CD4-positive, alpha-beta T cell treated with Interleukin-4 for 1 hour (primary cell): ENCODE measurements at places on chromosomes 11 and 22.

DNA sequence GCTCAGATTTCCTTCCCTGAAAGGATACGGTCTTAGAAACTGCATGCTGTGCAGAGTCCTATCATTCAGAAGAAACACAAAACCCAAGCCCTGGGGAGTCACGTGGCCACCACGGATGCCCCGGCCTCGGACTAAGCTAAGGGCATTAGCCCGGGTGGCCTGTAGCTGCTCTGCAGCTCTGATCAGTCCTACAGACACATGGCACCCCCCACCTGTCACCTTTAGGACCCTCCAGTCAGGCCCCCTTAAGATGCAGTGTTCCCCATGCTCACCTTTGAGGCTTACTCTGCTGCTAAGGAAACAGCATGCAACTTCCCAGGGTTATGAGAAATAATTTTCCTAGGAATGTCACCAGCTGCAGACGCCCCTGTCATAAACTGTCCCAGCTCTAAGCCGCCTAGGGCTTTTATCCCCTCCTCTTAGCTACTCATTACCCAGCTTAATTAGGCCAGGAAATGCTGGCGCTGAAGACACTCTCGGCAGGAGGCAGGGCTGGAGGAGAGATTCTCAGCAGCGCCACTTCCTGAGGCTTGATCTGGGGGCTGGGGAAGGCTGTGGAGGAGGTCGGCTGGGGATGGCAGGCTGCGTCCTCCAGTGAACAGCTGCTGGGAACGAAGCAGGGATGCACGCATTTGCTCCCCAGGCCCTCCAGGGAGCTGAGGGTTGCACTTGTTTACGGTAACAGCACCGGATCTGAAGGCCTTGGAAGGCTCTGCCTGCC lies 47.2 kb upstream of the ADA2 start:
- DNase-seq = no peak

- DNase-seq = no peak
Observed at GRCh38 chr11:63274776-63275175, 31.4 kb upstream of the SLC22A25 start.

DNA sequence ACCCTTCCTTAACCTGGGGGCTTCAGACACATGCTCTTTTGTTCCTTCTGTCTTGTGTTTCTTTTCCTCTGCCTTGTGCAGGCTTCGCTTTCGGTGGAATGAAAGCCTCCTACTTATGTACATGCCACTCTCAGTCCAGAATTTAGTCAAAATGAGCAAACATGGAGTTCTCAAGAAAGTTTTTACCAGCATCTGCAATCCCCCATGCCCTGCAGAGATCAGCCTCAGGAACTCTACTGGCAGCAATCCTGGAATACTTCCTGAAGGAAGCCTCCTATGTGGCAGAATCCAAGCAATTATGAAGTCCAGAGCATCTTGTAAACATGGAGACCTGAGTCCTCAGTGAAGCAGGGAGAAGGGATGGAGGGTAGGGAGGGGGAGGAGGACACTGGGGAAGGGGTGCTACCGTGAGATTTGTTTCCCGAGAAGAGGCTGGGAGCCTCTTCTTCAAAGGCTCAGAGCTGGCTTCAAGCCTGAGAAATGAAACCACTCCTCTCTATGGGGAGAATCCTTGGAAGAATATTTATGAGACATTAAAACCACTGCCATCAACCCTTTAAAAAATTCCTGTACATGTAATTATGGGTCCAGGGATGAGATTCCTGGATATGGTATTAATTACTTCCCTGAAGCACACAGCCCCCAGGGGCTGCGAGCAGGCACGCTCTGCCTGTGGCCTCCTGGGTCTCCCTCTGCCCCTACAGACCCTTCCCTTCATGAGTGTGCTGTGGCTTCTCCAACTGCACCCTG lies 58.4 kb downstream of the TENM4 start:
- no peak for DNase-seq

GRCh38 chr11:34037016-34037415 lies 14.5 kb upstream of the CAPRIN1 start:
- peak; percentile 14 for DNase-seq

DNA sequence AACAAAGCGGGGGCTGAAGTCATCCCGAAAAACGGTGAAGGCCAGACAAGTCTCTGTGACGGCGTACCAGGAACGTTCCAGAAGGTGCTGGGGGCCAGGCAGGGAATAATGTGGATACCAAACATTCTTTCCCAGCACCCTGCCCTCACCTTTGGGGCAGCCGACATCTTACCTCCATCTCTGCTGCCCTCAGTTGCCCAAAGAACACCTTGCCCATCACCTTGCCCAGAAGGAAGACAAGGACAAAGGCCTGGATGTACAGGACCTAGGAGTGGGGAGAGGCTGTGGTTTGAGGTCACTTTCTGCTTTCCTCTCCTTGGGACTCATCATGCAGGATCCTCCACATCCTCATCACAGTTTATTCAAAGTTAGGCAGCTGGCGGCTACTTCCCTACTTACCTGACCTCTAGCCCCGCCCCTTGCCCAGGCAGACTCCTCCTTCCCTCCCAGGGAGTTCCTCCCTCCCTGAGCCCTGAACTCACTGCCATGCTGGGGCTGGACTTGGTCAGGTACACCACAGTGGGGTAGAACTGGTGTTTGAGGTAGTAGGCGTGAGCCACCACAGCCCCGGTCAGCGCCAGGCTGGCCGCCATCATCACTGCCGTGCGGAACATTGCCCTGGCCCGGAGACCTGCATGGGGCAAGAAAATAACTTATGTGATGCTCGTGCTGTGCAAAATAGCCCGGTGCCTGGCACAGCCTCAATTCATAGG lies 1.2 kb downstream of the SYVN1 start:
- peak; percentile 67 for DNase-seq

- DNase-seq = no peak
Observed at GRCh38 chr11:612201-612960, 3.4 kb downstream of the IRF7 start.
